Hematopoietic multipotent progenitor cell treated with erythropoietin and hydrocortisone succinate and interleukin-3 and kit ligand, for 15 days (in vitro differentiated cells): ENCODE measurements at places on chromosomes 5 and 9.

DNA sequence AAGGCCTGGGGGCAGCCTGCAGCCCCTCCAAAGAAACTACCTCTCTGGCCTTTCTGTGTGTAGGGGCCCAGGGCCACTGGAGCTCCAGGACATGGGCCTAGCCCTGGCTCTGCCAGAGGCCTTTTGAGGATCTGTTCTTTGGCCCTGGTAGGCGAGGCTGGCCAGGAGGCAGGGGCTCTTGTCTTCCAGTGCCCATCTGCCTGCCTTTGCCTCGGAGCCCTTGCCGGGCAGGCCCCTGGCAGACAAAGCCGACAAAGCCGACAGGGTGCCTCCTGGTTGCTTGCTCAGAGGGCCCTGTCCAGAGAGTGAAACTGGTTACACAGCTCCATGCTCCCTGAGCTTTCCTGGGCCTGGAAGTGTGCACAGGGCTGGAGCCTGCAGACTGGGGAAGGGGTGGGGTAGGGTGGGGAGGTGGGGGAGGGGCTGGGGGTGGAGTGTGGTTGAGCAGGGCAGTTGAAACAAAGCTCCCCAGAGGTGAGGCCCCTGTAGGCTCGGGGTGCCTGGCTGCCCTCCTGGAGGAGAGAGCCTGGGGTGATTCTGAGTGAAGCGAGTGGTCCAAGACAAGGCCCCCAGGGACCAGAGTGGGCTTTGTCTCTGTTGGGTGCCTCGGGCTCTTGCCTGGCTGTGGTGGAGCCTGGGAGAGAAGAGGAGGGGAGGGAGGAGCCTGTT, 29.3 kb downstream of the PTPA start:
- no peak for DNase-seq

DNA sequence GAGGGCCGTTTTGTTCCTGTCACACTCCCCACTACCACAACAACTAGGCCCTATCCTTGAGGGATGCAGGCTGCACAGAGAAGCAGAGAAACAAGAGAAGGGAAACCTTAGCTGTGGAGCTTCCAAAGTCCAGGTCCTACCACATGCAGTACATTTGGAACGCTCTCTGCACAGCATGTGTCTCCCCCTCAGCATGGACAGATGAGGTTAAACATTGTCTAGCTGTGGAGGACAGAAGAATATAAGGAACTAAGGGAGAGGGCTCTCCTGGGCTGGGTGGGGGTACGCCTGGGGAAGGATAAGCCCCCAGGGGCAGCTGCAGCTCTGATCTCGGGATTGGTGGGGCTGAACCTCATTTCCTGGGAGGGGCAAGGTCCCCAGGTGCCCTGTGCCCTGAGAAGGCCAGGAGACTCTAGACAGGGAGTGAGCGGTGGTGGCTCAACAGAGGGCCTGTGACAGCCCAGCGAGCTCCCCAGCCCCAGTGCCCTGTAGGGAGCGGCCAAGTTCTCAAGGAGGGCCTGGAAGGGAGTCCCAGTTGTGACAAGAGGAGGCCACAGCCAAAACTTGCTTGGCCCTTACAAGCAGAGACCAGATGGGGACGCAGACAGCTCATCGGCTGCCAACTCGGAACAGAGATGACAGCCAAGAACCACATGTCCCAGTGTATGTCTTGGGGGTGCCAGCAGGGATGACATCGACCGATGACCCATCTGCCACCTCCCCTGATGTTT, 30.1 kb downstream of the TSPAN17 start:
- no peak for DNase-seq

GRCh38 chr5:40172721-40173120, 507.0 kb upstream of the PTGER4 start:
- no peak for DNase-seq

- DNase-seq: no peak
These were observed 559.5 kb upstream of the SGCD start for GRCh38 chr5:155767470-155767869.

DNA sequence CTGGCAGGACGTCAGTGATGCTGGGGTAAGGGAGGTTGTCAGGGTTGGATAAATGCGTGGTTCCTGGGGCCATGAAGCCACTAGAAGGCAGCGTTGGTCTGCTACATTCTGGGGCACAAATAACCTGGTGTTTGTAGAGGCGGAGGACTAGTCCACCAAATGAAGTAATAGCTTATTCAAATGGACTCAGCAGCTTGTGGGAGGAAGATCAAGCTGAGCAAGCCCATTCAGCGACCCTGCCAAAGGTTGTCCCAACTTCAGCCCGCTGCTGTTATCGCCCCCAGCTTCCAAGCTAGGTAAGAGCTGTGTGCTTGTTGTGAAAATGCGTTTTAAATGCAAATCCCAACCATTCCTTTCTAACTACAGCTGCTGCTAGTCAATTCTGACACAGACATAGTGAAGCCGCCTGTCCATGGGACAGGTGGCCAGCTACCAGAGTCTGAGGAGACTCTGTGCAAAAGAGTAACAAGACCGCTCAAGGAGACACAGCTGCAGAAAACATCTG, 7.6 kb upstream of the FAM240B start:
- DNase-seq: no peak

- DNase-seq: no peak
These were observed 36.9 kb downstream of the SPOCK1 start for GRCh38 chr5:137462265-137462590.

GRCh38 chr9:4550777-4551484, 60.7 kb downstream of the SLC1A1 start:
- no peak for DNase-seq

DNA sequence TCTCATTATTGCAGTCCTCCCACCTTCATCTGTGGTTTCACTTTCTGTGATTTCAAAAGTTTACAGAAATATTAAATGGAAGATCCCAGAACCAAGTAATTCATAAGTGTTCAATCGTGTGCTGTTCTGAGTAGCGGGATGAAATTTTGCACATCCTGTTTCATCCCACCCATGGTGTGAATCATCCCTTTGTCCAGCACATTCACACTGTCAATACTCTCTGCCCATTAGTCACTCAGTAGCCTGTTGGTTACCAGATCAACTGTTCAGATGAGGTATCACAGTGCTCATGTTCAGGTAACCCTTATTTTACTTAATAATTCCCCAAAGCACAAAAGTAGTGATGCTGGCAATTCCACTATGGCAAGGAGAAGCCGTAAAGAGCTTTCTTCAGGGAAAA, 26.8 kb downstream of the FAM81B start:
- no peak for DNase-seq

GRCh38 chr9:95741631-95742030, 133.9 kb upstream of the ERCC6L2 start:
- no peak for DNase-seq

GRCh38 chr9:4762108-4762885, 21.3 kb upstream of the AK3 start:
- DNase-seq: peak; percentile 91

DNA sequence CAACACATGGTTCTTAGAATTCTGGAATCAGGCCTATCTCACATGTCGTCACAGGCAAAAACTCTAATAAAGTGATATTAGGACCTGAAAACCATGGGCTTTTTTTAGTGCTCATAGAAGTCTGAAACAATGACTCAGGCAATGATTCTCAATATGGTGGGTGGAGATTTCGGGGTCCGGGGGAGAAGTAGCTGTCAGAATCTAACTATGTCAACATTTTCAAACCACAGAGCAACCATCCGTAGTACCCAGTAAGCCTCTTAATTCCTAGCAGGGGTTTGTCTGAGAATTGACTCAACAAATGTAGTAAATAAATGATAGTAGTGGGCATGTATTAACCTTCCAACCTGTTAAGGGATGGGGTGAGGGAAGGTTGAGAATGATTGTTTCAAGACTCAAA, 2.6 kb downstream of the AMACR start:
- no peak for DNase-seq

DNA sequence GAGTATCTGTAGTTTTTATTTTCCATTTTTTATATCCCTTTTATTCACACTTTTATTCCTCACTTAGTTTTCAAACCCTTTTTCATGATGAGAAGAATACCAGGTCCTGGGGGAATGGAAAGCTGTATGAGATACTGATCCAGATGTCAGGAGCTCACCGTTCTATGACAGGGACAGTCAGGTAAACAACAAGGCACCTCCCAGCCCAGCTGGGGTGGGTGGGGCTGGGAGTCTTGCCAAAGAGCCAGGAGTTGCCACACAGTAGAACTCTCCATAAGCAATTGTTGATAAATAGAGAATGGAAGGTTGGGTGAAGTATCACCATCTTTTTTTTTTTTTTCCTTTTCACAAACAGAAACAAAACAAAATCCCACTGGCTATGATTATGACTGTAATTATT, 225.8 kb downstream of the NSG2 start:
- no peak for DNase-seq

- no peak for DNase-seq
These were observed 103.5 kb downstream of the ACER2 start for GRCh38 chr9:19512103-19512832.

- DNase-seq: no peak
These were observed 24.2 kb downstream of the POU5F2 start for GRCh38 chr5:93717162-93717561.

- no peak for DNase-seq
These were observed 102.8 kb downstream of the ANKH start for GRCh38 chr5:14768508-14769365.

- DNase-seq: no peak
These were observed 56.7 kb downstream of the ARHGAP26 start for GRCh38 chr5:142826741-142827492.

DNA sequence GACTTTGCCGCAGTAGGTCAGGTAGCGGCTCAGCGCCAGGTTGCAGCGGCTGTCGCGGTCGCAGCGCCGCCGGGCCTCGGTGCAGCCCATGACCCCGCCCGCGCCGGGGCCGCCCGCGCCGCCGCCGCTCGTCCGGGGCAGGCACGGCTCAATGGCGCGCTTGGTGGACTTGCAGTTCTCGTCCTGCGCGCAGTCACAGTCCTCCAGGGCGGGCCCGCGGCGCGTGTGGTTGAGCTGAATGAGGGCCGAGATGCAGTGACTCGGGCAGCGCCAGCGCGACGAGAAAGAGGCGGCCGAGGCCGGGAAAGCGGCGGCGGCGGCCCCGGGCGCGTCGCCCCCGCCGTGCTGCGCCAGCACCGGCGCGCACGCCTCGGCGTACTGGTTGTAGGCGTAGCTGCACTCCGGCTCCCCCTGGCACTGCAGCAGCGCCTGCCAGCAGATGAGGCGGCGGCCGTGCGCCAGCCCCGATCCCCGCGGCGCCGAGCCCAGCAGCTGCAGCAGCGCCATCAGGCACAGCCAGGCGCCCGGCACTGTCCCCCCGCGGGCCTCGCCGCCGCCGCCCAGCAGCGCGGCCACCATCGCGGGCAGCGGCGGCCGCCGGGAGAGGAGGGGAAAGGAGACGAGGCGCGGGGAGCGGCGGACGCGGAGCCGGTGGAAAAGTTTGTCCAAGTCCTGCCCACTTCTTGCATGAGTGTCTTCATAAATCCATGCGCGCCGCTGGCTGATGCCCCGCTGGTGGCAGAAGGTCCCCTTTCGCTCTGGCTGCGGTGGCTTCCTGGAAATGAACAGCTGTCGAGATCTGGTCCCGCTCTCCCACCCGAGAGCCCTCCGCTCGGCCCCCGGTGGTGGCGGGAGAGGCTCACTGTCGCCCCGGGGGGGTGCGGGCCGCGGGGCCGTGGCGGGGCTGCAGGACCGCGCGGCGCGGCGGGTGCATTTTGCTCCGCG, 833 bp downstream of the GAS1 start:
- DNase-seq: no peak

DNA sequence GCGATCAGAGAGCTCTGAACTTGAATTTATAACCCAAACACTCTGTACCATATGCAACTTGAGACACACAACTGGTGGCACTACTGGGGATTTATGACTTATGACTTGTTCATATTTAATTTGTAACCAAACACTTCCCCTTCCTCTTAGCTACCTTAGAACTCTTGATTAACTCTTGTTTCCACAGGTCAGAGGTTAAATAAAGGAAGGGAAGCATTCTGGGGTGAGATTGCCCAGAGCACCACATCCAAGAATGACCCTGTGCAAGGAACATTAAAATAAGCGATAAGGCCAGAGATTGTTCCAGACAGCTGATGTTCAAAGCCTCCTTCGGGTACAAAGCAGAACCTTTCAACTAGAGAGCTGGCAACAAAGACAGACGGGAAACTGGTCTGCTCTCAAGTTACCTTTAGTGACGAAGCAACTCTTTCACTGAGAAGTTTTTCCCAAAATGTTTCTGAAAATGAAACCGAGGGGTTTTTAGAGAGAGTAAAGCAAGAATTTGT, 242.6 kb downstream of the DENND1A start:
- no peak for DNase-seq

DNA sequence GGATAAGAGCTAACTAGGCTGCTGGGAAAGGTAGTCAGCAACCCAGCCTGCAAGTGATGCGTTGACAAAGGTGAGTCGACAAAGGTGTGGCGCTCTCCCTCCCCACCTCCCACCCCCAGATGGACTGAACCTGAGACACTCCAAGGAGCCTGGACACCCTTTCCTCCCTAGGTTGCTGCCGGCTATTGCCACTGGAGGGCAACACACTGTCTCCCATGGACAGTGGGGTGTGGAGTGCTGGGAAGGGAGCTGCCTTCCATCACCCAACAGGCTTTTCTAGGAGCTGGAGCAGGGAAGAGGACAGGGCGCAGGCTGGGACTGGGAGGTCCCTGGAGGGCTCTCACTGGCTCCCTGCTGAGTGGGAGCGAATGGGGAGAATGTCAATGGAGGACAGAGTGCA, 75.4 kb upstream of the ARAP3 start:
- no peak for DNase-seq

DNA sequence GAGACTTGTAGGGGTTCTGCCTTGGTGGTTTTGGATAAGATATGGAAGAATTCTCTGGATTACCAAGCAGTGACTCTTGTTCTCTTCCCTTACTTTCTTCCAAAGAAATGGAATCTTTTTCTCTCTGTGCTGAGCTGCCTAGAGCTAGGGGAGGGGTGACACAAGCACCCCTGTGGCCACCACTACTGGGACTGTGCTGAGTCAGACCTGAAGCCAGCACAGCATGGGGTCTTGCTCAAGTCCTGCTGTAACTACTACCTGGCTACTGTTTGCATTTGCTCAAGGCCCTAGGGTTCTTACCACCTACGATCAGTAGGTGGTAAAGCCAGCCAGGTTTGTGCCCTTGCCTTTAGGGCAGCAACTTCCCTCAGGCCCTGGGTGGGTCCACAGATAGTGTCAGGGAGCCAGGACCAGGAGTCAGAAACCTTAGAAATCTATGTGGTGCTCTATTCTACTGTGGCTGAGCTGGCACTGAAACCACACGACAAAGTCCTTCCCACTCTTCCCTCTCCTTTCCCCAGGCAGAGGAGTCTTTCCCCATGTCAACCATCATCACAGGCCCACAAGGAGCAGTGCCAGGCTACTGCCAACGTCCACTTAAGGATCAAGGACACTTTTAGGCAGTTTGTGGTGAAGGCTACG, 53.8 kb downstream of the SREK1 start:
- DNase-seq: no peak

DNA sequence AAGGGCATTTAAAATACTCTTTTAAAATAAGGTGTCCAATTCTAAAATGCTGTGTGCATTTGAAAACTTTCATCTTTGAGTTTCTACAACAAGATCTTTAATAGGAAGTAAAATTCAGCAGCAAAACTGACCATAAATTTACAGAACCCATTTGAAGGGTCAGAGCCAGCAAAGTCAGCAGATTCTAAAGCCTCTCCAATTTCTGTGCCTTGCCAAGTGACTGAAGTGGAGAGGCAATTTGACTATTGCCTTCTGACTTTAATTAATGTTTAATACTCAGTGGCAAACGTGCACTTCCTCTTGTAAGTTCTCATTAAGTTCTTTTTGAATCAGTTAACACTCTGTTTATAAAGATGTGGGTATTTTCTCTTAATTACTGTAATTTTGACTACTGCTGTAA, 155.2 kb downstream of the BAAT start:
- no peak for DNase-seq
